Activated CD4-positive, alpha-beta T cell treated with anti-CD3 and anti-CD28 coated beads, Interleukin-2, amount 50 U/mL, for 1 hour (primary cell): ENCODE measurements at places on chromosomes 11 and 22.
A peak's percentile ranks its signal among the peaks of the same experiment; 100 is the strongest.

DNA sequence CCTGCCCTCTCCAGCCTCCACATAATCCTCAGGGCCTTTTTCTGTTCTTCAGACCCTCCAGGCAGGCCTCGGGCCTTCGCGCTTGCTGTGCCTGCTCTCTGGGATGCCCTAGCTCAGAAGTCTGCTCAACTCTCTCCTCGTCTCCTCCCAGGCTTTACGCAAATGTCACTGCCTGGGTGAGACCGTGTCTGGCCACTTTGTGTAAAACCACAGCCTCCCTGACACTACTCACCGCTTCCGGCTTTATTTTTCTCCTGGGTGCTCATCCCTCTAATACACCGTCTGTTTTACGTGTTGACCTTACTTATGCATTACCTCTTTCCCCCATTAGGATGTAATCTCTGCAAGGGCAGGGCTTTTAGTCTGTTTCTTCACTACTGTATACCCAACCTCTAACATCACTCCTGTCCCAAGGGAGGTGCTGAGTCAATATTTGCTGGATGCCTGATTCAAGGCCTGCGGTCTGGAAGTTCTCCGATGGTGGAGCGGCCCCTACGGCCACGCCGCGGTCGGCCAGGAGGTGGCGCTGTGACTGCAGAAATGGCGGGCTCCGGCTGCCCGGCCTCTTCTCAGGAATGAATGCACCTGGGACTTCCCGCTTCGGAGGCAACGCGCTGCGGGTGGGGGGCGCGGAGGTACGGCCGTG is 58.2 kb upstream of the THY1 start:
- DNase-seq, result peak; percentile 70

DNA sequence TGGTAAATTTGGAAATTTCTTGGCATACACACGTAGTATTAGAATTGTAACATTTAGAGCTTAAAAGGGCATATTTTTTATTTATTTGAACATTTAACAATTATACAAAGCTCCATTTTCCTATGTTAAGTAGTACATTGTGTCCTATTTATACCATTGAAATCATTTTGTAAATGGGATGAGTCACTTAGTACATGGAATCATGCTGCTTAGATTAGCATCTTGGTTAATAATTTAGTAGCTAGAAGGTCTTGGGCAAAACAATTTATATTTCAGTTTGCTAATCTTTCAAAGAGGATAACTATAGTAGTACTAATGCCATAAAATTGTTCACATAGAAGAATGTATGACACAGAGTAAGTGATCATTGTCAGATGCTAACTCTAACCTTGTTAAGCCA is 450.1 kb upstream of the LUZP2 start:
- DNase-seq, result no peak

DNA sequence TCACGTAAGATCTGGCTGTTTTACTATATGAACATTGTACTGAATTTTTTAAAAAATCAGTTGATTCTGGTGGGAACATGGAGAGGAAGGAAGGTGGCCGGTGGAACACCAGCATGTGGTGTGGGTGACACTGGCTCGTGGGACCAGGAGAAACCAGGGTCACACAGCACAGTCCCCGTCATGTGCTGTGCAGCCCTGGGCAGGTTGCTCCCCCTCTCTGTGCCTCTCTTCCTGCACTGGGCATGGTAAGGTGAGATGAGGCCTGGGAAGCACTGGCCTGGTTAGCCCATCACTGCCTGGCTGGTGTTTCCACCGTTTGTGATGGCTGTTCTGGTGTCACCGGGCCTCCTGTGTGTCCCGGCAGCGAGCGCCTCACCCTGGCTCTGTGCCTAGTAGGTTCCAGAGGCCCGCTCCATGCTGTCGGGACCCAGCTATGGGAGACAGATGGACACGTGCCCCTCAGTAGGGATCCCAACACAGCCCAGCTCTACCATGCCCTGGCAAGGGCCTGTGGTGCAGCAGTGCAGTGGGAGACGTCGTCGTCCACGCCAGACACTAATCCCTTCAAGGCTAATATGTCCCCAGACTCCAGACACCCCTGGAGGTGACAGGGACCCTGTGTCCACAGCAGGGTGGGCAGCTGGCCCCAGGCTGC is 88.2 kb upstream of the LINC01488 start:
- no peak for DNase-seq

DNA sequence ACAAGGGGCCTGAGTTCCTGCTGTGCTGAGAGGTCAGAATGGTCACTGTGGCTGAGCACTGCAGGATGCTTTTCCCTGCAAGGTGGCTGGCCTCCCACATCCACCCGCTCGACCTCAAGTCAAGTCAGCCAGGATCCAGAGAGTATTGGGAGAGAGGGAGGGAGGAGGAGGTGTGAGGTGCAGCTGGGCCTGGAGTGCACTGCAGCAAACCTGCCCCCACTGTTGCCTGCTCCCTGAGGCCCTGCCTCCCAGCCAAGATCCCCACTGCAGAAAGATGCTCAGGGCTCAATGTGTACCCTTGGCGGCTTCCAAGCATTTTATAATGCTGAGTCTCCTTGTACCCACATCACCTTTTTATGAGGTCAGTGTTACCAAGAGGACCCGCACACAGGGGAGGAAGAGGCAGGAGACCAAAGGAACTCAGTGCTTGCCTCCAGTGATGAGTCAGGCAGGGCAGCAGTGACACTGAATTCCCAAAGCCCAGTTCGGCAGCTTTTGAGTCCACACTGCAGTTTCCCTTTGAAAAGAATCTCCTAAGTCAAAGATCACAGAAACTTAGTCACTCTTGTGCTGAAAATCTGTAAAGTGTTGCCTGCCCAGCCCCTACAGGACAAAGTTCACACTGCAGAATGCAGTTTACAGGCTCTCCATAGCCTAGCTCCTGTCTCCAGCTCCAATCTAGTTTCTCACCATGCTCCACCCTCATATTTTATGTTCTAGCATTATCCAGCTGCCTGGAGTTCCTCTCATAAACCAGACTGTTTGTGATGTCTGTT is 3.1 kb downstream of the ENDOD1 start:
- DNase-seq, result peak; percentile 19

- no peak for DNase-seq
These were observed 252.3 kb upstream of the TBCEL start for GRCh38 chr11:120771551-120772060.

DNA sequence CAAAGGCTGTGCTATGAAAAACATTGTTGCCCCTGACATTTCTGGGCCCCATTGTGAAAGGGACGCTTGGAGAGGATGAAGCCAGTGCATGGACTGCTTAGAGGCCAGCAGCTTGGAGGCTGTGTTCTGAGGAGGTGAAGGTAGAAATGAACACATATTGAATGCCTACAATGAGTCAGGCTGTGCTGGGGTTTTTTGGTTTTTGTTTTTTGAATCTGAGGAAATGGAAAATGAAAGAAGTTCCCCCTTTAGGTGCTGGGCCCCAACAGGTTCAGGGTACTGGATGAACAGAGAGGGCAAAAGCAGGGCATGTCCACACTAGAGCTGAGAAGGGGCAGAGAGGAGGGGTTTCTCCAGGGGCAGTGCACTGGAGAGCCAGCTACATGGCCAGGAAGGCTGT is 166.1 kb upstream of the API5 start:
- DNase-seq, result no peak

DNA sequence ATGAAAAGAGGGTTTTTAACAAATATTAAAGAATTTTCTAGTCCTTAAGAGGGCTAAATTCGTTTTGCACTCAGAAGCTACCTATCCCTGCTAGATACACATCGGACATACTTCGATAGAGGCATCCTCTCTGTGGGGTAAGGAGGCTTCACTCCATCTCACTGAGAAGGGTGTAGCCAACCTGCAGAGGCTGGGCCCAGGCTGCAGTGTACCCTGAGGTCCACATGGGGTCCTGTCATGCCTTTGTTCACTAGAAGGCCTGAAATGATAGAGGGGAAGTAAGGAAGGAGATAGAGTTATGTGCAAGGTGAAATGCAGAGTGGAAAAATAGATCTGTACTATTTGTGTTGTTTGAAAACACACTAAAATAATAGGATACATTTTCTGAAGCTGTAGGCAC is 45.6 kb downstream of the IGSF9B start:
- no peak for DNase-seq

DNA sequence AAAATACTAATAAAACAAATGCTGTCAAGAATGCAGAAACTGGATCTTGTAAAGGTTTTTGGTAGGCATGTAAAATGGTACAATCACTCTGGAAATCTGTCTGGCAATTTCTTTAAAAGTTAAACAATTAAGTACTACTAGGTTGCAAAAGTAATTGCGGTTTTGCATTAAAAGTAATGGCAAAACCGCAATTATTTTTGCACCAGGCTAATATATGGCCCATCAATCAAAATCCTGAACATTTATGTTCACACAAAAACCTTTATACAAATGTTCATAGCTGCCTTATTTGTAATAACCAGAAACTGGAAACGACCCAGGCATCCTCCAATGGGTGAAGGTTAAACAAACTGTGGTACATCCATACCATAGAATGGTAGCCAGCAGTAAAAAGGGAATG is 24.6 kb upstream of the ZDHHC13 start:
- no peak for DNase-seq

GRCh38 chr11:115645631-115646317 is 141.6 kb upstream of the CADM1 start:
- no peak for DNase-seq

- DNase-seq, result no peak
These were observed 15.2 kb downstream of the DDX17 start for GRCh38 chr22:38490915-38491314.

DNA sequence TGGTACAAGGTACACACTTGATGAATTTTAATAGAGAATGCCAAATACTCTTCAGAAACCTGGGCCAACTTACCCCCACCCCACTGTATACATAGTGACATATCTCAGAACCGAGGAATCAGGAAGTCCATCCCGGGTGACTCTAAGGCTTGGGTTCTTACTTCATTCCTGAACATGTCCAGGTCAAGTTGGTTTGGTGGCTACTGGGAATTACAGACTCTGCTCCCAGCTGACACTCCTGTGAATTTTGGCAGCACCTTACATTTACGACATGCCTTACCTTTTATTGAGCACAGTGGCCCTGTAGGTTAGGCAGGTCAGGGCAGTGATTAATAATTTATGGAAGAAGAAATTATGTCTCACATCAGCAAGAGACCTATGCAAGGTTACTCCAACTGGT is 70.1 kb upstream of the LDLRAD3 start:
- no peak for DNase-seq

GRCh38 chr11:79440571-79441460 is at the start of gene TENM4:
Gene TENM4, minus strand, starts transcription at chr11:79441030. Its CDS starts 371,086 bp downstream, at chr11:79069944.
- DNase-seq, result no peak

DNA sequence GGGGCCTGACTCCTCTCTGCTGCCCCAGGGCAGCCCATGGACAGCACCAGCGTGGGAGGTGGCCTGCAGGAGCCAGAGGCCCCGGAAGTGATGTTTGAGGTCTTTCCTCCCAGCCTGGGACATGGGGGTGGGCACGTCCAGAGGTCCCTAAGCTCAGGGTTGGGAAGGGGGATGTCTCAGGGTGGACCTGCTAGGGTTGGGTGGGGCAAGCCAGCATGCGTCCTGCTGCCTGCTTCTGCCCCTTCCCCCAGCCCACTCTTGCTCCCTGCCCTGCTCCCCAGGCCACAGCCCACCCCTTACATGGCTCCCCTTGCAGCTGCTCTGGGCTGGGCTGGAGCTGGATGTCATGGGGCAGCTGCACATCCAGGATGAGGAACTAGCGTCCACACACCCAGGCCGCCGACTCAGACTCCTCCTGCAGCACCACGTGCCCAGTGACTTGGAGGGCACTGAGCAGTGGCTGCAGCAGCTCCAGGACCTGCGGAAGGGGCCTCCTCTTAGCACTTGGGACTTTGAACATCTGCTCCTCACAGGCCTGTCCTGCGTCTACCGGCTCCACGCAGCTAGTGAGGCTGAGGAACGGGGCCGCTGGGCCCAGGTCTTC is 1.3 kb downstream of the FAM180B start:
- no peak for DNase-seq

DNA sequence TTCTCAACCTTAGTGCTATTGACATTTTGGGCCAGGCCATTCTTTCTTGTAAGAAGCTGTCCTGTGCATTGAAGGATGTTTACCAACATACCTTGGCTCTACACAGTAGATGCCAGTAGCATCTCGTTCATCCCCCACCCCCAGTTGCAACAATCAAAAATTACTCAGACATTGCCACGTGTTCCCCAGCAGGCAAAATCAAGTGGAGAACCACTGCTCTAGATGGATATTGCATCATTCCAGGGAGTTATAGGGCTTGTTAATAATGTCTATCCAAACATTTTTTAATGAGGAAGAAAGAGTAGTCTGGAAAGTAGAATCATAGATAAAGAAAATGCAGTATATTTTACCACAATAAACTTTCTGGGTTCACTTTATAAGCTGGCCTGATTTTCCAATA is 64.1 kb downstream of the PRMT3 start:
- DNase-seq, result no peak

DNA sequence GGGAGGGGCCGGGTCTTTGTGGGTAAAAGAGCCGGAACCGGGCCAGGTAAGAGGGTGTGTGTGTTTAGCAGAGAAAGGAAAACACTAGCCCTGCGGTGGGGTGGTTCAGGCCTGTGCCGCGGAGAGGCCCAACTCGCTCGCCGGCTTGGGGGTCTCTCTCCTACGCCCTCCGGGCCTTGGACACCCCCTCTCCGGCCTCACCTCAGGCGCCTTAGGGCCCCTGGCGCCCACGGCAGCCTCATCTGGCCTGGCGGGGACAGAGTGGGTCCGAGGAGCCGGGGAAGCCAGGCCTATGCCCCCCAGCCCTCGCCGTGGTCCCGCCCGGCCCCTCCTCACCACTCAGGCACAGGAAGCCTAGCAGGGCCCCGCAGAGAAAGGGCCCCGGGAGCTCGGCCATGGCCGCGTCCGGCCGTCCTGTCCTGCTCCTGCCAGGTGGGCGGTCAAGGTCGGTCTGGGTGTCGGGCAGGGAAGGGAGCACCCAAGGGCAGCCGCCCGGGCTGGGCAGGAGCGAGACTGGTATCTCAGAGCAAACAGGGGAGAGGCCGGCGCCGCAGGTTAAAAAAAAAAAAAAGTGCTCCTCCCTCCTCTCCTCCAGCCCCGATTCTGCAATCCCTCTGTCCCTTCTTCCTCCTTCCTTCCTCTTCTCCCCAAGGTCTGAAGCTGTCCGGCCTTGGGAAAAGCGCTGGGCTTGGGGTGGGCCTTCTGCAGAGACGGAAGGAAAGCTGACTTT is at the start of gene VSIG2:
Gene VSIG2, minus strand, starts transcription at position 515 of the 730 bp plus-strand sequence. Its CDS starts 118 bp downstream, at position 397.
- DNase-seq, result no peak

GRCh38 chr11:20759541-20759940 is 90.2 kb downstream of the NELL1 start:
- no peak for DNase-seq

DNA sequence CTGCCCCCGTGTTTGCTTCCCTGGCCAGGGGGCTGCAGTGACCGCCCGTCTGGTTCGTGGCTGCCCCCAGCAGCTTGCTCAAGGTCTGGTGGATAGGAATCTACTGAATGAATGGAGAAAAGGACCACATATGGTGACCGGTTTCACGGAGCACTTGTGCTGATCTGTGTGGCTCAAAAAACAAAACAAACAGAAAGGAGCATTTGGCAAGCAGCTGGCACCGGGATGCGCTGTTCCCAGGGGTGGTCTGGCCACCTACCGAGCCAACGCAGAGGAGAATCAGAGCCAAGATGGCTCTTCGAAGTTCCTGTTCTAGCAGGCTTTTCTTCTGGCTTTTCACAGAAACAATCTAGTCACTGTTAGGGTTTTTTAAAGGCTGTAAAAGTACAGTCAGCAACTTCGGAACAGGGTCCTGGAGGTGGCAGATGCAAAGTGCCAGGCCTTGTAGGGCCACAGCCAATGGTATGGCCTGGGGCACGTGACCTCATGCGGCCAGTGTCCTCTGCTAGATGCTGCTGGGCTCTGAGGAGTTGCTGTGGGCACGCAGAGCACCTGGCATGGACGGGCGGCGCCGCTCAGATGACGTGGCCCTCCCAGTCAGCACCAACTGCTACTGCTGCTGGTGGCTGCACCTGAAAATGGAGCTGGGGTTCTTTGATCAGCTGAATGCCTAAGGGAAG is 27.3 kb upstream of the PACSIN2 start:
- no peak for DNase-seq
